Hepatic stellate cell (primary cell): ENCODE measurements at places on chromosomes 5 and 9.

DNA sequence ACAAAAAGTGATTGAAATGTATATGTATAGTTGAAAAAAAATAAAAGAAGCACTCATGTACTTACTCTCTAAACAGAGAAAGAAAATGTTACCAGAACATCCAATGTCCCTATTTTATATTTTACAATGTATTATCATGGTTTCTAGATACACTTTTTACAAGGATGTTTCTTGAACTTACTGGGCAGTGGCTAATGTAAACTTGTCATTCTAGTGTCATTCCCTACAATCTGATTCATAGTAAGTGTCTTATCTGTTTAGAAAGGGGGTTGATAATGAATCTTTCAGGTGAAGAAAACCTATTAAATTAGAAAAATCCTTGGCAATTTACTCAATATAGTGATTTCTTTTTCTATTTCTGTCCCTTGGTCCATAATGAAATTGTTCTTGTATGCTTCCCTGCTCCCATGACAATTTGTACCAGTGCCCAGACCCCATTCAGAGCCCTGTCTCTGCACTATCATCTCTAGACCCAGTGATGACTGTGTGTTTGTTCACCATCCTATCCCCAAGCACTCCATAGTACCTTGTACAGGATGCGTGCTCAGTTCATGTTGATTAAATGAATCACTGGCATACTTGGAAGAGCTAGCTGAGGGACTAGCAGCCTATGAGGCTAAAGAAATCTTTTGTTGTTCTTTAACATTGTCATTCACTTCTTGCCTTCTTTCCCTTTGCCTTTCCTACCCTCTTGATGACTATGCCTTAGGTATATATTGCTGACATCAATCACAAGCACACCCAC is 101.2 kb downstream of the HMHB1 start:
- DNase-seq: peak; percentile 72

- DNase-seq: no peak
These were observed 5.6 kb downstream of the ADGRD2 start for GRCh38 chr9:124455820-124456219.

- DNase-seq: no peak
These were observed 5.7 kb downstream of the NDST1 start for GRCh38 chr5:150513375-150514309.

- no peak for DNase-seq
These were observed 504.4 kb downstream of the TLE4 start for GRCh38 chr9:80076162-80076561.

GRCh38 chr5:78407458-78407857 is 47.0 kb downstream of the SCAMP1 start:
- no peak for DNase-seq

DNA sequence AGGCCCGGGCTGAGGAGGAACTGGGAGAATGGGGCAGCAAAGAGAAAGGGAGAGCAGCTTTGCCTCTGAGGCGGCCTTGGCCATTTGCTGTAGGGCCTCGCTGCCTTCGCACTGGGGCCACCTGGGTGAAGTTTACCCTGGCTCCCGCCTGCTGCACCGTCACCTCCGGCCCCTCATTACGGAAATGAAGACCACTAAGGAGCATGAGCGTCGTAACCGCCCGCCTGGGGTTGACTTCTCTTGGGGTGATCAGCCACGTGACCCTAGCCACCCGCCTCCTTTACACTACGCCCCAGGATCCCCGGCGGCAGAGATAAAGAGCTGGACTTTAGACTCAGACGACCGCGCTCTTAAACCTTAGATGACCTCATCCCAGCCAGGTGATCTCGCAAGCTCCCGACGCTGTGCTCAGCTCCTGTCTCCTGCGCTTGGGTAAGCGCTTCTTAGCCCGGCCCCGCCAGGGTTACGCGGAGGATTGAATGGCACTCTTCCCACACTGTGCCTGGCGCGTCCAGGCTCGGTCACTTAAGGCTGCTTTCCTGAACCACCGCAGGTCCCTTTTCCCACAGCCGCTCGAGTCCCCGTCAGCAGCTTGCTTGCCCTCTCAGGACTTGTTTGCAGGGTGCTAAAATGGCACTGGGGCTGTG is 107.9 kb upstream of the LARP1 start:
- DNase-seq: peak; percentile 37

DNA sequence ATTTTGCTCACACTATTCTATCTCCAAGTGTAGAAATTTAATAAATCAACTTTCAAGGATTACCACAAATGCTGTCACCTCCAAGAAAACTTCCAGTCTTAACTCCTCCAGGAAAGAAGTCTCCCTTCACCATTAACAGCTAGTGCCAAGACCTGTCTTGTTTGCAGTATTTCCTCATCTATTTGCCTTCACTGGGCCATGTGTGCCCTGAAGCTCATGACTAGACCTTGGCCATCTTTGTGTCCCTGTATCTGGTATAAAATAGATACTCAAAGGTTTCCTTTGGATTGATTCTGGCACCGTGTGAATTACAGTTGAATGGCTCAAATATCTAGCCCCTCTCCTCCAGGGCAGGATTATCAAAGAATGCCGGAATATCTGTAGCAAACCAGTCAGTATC is 346.7 kb upstream of the KLF4 start:
- DNase-seq: no peak
